DND-41 (cell line): ENCODE measurements at places on chromosomes 12 and 14.

DNA sequence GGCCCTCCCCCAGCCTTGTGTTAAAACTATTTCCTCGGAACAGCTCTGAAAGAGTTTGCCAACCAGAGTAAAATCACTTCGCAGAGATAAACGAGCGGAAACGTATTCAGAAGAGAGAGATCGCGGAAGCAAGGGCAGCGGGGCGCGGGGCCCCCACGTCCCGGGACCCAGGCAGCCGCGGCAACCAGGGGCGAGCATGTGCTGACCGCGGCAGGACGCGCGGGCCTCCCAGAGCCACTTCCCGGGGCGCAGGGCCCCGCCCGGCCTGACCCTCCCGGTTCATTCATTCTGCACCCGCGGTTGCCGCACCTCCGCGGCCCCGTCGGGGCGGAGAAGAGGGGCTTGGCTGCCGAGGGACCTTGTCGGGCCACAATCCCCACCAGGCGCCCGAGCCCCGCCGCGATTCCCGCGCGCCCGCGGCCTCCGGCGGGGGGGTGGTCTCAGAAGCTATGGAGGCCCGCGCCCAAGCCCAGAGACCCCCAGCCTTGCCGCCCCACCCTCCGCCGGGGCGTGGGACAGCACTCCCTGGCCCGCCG is 598 bp downstream of the UBE2N start:
- DNase-seq = peak; percentile 50

DNA sequence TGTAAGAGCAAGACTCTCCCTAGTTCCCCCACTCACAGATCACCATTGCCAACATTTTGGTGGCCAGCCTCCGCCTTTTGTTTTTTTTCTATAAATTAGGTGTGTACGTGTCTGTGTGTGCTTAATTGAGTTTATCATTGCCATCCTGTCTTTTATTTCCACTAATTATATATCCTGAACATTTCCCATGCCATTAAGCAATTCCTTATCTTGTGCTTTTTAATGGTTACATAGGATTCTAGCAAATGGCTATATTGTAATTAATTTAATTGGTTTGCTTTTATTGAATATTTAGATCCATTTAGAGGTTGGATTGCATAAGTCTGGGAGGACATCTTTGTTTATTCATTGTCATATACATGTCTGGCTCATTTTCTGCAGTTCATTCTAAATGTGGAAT is 107.3 kb upstream of the RTL1 start:
- no peak for DNase-seq

GRCh38 chr14:85088192-85088591 is 441.8 kb upstream of the FLRT2 start:
- no peak for DNase-seq

DNA sequence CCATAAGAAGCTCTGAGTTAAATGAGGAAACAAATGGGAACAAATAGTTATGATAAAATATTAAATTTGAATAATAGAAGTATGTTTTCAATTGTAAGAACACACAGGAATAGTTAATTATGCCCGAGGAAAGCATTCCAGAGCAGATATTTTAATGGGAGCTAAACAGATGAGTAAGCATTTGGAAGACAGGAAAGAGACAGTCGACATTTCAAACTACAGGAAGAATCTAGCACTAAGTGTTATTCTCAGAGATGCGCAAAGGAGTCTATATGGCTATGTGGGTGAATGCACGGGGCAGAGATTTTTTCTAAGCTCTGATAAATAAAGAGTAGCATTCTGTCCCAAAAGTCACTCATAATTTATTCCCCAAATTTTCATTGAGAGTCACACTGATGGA is 64.5 kb upstream of the SSTR1 start:
- no peak for DNase-seq

- peak; percentile 68 for DNase-seq
Measured at GRCh38 chr12:118103601-118104382, at the start of gene VSIG10. VSIG10 (minus strand) TSS chr12:118104011; CDS start chr12:118103671, 340 bp downstream.

DNA sequence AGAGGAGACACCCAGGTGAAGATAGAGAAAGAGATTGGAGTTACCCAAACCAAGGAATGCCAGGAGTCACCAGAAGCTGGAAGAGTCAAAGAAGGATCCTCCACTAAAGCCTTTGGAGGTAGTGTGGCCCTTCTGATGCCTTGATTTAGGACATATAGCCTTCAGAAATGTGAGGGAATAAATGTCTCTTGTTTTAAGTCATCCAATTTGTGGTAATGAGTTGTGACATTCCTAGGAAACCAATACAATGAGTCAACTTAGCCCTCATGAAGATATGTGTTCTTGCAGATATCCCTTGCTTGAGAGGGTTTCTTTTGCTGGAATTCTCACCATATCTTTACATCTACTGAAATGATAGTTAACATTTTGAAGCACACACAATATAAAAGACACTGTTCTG is 58.8 kb downstream of the CCER1 start:
- DNase-seq = no peak

DNA sequence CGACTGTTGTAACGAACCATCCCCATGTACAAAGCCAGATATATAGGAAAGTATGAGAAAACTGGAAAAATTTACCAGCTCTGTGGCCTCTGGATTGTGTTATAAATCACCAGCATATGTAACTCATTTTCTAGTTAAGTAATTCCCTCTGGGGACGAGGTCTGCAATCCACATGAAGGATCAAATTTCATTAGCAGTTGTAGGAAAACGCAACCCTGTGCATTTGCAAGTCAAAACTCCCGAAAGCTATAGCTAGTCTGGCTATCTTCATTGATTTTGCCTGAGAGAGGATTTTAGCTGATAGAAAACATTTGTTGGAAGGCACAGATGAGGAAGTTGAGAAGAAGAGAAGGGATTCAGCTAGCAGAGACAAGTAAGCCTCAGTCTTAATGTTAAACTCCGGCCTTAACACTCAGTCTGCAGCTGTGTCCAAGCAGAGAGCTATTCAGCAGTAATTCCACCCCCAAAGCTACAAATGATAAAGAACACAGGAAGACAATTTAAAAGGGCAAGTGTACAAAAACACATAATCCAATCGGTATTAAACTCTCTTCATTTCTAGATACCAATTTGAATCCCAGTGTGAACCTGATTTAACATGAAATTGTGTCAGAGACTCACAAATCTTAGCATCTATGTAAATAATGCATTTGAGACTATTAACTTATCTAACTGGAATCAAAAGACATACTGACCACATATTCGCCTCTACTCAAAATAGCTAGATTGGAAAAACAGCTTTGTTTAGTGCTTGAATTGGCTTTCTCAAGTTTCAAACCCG is 54.2 kb upstream of the CERS5 start:
- DNase-seq = peak; percentile 11

GRCh38 chr12:64891629-64892028 is 67.2 kb downstream of the TBC1D30 start:
- no peak for DNase-seq

GRCh38 chr14:76089575-76089974 is 62.1 kb upstream of the GPATCH2L start:
- DNase-seq = no peak
